ENCODE measurements at places on chromosomes 6 and 20.

DNA sequence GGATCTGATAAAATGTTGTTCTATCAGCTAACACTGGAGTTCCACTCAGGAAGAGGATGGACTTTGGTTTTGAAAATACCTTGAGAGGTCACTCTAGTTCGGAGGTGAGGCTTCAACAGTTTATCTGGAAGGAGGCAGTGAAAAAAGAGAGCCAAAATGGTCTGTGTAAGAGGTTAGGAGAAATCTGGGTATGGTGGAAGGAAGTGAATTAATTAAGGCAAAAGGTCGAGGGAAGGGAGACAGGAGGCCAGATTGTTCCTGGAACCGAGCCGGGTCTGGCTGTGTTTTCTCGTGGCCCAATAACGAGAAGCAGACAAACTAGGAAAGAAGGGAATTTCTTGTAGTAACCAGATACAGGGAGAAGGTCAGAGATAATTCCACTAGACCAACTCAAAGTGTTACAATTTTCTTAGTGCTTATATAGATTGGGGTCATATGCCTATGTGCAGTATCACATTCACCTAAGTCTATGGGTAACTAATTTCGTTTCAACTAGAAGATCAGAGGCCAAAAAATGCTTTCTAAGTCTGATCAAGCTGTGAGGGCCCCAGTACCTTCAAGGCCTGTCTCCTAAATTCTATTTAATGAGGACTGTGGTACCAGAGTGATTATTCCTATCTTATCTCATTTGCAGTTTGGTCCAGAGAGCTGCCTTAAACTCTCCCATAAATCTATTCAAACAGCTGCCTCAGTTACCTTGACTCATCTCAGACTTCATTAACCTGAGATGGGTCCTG, 96.0 kb upstream of the SNX9 start:
- DNase-seq, result no peak

DNA sequence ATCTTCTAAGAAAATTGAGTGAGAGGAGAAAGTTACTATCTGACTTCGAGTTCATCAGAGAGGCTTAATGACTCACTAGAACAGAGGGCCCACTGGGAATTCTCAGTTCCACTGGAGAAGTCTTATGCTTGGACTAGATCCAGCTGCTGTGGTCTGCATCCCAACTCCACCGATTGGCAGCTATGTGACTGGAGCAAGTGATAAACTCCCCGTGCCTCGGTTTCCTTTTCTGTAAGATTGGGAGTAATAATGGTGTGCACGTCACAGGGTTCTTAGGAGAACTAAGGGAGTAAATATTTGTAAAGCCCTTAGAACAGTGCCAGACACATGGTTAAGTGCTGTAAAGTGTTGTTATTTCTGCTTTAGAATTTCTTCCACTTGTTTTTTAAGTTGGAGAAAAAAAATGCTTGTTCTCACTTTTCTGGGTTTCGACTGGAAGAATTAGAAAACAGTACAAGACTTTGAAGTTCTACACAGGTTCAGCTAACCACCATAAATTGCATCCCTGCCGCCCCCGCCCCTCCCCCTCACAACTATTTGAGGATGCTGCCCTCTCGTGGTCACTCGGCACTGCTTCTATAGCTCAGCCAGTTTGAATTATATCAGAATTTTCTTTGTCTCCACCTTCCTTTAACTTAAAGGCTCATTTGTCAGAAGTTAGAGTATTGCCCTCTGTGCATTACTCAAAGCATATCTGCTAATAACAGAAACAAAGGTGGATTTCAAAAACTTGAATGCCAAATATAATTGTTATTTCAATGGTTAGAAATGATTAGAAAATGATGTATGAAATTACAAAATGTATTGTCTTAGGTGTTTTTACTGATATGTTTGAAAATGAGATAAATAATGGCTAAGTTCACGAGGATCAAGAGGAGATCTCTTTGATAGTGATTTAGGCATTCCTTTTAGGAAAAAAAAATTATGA, 95.0 kb upstream of the IFNGR1 start:
- peak; percentile 34 for DNase-seq

- DNase-seq, result no peak
These were observed 18.8 kb downstream of the APCDD1L start for GRCh38 chr20:58496429-58496769.

DNA sequence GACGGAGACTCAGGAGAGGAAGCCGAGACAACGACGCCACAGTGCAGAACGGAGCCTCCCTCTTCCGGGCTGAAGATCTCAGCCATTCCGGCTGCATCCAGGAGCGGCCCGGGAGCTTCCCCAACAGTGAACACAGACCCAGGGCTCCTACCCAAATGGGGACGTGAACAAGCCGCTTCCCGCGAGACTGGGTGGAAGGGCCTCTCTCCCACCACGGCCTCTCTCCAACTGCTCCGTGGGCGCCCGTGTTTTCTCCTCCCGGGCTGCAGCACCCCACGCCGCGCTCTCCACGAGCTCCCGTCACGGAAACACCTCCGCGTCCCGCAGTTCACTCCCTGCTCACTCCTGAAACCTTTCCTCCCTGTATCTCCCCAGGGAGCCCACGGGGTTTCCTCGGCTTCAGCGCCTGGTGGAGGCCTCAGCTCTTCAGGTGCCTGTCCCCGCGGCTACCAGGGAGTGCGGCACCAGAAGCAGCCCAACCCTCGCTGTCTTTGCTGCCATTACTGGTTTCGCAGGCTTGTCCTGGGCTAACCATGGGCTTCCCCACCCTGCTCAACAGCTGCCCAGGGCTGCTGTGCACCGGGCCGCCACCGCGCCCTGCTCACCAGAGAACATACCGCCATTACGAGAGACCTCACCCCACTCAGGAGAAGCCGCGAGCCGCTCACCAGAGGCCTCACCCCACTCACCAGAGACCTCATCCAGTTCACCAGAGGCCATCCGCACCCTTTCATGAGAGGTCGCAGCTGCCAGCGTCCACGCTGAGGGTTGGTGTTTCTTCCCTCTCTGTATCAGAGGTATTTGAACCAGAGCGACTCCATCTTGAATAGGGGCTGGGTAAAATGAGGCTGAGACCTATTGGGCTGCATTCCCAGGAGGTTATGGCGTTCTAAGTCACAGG, 922.8 kb downstream of the QKI start:
- DNase-seq, result no peak

GRCh38 chr6:91435630-91436029, 848.8 kb upstream of the MAP3K7 start:
- no peak for DNase-seq

DNA sequence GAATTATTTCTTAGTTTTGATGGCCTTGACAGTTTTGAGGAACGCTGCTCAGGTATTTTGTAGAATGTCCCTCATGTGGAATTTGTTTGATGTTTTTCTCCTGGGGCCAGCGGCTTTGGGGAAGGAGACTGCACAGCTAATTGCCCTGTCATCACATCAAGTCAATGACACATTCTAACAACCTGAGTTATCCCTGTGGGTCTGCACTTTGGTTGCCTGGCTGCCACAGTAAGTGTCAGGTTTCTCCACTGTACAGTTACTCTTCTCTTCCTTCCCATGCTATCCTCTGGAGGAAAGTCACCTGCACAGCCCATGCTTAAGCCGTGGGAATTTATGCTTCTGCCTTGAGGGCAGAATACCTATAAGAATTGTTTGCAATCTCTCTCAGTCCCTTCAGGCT, 1.4 kb upstream of the TREML4 start:
- no peak for DNase-seq

DNA sequence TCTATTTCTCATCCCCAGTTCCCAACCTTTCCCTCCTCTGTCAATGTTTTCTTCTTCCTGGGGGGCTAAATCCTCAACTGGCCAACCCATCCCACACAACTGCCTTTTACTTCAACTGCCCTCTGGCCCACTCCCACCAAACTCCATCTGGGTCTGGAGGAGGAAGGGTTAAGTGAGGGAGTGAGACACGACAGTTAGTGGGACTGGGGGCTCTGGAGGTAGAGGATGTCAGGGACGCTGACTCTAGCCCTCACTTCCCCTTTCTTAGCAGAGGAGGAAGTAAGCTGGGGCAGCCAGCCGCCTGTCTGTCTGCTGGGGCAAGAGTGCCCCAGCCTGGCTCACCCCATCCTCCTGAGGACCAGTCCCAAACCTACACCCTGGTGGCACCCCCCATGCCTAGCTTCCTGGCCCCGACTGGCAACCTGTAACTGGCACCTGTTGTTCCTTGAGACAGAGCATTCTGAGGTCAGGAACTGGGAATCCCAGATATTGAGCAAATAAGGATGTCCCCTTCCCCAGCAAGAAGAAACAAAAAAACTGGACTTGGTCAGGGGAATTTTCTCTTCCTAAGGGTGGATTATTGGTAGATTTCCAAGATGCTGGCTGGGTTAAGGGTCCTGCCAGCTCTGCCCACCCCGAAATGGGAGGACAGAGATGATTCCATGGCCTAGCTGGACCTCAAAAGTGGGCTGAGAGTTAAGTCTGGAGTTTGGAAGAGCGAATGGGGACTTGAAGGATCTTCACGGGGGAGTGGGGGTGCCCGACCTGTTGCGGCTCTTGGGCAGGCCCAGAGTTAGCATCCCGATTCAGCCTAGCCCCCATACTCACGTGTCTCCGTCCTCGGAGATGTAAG, 971 bp downstream of the NFKBIE start:
- no peak for DNase-seq

- peak; percentile 46 for DNase-seq
These were observed 64.8 kb upstream of the POU3F2 start for GRCh38 chr6:98769546-98769945.

DNA sequence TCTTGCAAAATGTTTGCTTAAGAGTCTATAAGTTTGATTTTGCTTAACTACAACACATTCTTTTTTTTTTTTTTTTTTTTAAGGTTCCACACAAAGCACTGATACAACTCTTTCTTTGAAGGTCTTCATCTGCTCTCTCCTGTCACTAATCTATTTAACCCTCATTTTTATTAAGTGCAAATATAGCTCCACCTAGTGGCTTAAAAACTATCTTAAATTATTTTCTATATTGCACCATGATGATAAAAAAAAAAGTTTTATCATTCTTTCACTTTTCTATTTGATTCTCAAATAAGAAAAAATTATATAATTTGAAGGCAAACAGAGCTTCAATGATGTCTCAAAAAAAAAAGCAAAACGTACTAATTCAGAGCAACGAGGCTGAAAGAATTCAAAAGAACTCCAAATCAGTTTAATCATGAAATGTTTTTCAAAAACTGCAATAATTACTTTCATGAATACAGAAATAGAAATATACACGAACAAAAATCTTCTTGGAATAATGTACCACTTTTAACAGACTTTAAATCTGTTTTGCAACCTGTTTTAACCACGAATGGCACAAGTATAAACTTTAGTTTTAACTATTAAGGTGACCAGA, 12.8 kb downstream of the ESF1 start:
- peak; percentile 2 for DNase-seq

DNA sequence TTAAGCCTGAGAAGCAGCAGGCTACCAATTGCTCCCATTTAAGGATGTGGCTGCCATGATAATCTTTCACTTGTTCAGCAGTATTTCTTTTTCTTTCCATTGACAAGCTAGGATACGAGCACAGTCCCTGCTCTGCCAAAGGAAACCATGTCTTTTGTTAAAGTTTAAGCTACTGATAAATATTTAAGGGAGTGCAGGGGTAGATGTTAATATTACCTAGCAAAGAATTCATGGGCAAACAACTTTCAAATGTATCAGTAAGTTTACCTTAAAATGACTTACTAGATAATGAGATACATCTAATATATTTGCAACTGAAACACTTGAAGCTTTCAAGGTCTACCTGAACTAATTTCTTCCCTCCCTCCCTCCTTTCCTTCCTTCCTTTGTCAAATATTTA, 77.3 kb downstream of the OPN5 start:
- no peak for DNase-seq

DNA sequence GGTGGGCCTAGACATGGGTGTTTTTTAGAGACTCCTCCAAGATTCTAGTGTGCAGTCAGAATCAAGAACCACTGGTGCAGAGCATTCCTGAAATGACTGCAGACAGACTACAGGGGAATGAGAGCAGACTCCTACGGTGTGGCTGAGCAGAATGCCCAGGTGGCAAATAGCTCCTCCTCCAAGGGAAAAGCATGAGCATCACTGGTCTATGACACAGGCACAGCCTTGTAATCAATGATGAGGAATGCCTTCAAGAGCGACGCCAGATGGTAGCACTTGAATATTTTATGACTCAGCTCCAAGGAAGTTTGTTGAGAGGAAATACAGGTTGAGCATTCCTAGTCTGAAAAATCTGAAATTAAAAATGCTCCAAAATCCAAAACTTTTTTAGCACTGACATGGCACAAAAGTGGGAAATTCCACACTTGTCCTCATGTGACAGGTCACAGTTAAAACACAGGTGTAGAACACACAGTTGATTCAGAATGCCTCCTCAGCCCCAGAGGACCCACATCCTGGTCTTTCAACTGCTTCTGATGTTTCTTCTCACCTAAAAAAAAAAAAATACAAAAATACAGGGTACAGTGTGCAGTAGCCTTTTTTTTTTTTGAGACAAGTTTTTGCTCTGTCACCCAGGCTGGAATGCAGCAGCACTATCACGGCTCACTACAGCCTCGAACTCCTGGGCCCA, 10.6 kb upstream of the FAM8A1 start:
- DNase-seq, result no peak

- no peak for DNase-seq
These were observed 531.1 kb upstream of the CITED2 start for GRCh38 chr6:139905404-139906052.

GRCh38 chr6:103079867-103080266, 1686.4 kb downstream of the GRIK2 start:
- no peak for DNase-seq

GRCh38 chr6:89793586-89793985, 26.0 kb downstream of the MDN1 start:
- no peak for DNase-seq

GRCh38 chr6:27768556-27768955, 143.6 kb downstream of the OR2B2 start:
- DNase-seq, result no peak

GRCh38 chr6:53268858-53269608, 79.7 kb downstream of the ELOVL5 start:
- no peak for DNase-seq

GRCh38 chr6:170292407-170293158, 1.7 kb upstream of the DLL1 start:
- DNase-seq, result peak; percentile 57

DNA sequence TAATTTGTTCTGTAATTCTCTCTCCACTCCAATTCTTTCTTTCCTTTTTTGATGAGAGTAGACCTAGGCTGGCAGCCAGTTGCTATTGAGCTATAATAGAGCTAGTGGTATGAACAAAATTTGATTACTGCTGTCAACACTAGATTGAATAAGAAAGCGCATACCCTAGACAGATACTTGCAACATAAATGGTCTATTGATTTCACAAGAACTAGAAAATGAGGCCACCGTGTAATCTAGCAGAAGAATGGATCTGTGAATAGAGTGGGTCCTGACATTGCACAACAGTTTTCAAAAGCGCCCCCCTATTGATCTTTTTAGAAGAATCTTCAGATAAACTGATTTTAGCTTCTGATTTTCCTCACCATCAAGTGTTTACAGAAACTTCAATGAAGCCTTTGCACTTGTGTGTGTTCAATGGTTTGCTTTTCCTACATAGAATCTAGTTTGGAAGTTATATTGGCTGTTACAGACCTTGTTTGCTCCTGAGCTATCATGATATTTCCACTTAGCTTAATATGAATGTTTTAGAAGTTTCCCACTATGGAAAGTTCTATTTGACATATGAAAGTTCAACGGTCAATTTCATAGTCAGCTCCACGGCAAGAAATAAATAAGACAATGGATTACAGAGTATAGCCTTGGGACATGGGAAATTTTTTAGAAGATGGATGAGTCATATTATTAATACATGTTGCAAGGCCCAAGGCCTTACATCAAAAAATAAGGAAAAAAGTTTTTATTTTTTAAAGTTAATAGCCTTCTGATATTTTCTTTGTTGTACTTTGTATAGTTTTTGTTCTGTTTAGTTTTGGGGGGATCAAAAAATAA, 55.6 kb downstream of the UTRN start:
- no peak for DNase-seq

- peak; percentile 66 for DNase-seq
These were observed 2.5 kb upstream of the BHLHE23 start for GRCh38 chr20:63009045-63009961.
